ENCODE measurements at places on chromosomes 1 and 21.

DNA sequence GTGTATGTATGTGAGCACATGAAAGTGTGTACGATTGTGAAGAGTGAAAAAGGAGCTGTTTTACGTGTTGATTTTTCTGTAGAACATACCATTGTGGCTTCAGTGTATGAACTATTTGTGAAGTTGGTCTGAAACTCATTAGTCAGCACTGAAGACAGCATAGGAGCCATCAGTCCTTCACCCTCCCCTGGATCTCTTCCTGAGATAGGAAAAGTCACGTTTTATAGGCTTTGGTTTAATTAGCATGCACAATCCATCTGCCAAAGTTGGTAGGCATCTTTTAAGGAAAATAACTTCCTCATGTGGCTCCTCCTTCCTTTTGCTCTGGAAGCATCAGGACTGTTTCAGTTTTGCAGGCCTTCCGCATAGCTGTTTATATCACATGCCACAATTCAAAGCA lies 1.4 kb upstream of the RABIF start:
- DNase-seq = no peak

DNA sequence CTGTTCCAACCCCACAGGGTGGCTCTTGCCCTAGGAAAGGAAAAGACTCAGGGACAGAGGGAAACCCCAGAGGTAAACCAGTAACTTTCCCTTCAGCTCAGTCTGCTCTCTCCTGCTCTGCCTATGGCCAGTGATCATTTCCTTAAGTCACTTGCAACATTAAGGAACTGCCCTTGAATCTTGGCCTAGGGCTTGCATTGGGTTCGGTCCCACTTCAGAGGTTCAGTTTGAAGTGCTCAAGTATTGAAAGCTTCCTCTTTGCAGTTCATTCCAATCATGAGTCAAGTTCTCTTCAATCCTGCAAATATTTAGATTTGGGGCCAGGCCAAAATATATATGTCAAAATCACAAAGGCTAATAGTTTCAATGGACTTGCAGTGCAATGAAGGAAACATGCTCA lies 97.7 kb upstream of the IRF2BP2 start:
- no peak for DNase-seq

- no peak for DNase-seq
These were observed 306.5 kb downstream of the AJAP1 start for GRCh38 chr1:4960782-4961475.

GRCh38 chr1:214584805-214585766 lies 17.9 kb upstream of the CENPF start:
- DNase-seq = peak; percentile 31

DNA sequence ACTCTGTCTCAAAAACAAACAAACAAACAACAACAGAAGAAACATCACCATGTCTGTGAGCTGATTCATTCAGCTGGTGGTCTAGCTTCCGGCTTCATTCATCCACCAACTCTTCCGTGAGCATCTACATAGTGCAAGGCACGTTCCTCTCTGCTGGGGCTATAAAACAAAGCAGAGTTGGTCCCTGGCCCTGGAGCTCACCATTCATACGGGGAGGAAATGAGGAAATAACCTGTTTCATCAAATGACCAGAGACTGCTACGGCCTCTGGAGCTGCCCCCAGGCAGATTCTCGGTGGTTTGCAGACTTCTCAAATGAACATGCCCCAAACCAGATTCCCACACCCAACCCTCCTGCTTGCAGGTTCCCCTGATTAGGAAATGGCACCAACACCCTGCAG lies 41.0 kb upstream of the ID3 start:
- DNase-seq = no peak

- DNase-seq = no peak
These were observed 30.6 kb downstream of the MORN1 start for GRCh38 chr1:2360588-2361364.

DNA sequence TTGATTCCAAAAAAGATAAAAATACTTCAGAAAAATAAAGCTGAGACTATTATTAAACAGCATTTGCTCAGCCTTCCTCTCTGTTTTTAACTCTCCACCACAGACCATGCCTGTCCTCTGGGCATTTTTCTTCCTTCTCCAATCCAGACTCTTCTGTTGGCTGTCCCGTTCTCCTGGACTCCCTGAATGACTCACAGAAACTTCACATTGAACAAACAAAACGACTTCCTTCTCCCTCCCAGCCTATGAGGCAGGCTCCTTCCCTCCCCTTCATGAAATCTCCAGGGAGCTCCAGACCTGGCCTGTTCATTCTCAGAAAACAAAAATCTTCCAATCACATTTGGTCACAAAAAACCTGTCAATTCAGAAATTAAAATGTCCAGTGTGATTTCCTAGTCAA lies 421.3 kb downstream of the NPHP4 start:
- no peak for DNase-seq

GRCh38 chr1:41619511-41620364 lies 135.3 kb upstream of the EDN2 start:
- DNase-seq = no peak

DNA sequence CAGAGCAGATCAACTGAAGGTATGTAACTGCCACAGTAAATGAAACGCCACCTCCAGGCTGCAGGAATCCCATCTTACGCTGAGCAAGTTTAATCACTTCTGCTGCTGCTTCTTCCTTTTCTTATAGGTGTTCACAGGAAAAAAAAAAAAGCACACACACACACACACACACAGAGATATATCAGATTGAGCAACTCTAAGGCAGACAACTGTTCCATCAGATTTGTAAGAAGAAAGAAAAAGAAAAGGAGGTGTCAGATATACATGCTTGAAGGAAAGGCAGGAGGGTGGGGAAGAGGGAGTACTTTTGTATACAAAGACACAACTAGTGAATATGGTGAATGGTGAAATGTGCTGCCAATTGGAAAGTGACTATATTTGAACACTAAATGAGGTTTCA lies 28.6 kb downstream of the DSTYK start:
- DNase-seq = no peak

DNA sequence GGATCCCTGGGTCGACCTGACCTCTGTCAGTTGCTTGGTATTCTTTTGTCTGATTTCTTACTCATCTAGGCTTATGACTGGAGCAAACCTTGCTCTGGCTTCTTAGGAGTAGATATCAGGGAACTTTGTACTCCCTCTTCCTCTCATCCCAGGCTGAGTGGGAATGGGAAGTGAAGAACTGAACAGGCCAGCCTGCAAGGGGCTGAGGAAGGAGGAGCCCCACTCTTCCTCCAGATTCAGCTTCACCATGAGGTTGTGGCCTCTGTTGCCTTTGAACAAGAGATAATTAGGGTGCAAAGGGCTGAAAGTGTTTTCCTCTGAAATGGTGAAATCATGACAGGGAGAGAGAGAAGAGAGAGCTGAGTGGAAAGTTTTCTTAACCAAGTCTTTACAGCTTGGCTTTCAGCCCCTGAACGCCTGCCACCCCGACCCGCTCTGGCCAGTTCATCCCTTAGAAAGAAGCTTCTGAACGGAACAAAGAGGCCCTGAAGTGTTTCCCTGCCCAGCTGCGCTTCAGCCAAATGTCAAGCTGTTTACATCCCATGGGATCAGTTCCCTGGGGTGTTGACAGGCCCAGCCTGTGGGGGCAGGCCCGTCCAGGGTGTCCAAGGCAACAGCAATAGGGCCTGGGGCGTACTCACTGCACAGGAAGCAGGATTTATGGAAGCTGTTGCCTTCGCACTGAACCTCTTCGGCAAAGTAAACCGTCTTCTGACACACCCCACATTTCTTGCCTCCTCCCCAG lies 11.2 kb downstream of the CSRP1 start:
- no peak for DNase-seq

GRCh38 chr1:22414244-22414751 lies 37.4 kb upstream of the ZBTB40 start:
- DNase-seq = no peak

DNA sequence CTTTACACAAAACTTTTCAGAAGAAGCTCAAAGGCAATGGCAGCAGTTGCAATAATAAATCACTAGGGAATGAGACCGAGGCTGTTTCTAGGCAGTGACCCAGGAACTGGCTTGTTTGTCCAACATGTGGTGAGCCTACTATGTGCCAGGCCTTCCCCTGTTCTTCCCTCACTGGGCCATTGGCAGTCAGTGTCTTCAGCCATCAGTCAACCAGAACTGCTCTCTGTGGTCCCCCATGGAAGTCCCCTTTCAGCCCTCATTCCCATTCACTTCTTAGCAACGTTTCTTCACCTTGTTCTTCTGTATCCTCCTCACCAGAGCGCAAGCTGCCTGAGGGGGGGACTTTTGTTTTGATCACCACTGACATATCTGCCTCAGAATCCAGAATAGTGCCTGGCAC lies 274.1 kb downstream of the RRAGC start:
- DNase-seq = no peak

DNA sequence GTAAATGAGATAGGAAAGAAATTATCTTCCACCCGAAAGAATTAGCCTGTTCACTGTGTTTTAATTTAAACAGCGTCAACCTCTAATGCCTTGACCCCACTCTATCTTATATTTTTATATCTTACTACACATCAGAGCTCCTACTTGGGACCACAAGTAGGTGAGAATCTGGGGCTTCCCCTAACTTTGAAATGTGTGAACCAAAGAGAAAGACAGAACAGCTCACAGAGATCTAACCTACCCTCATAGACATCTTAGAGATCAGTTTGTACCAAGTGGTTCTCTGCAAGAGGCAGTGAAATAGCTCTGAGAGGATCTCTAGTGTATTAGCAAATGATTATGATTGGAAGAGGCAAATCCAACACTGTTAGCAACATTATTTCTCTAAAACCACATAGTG lies 31.0 kb upstream of the IFI16 start:
- DNase-seq = no peak

Data from activated CD4-positive, alpha-beta T cell treated with anti-CD3 and anti-CD28 coated beads, Interleukin-10, Interleukin-2, amounts not matched to agents 100 ng/mL and 50 ng/mL, durations not matched to agents 16 hours and 8 hours (primary cell).